NCI-H446 (cell line): ENCODE measurements at places on chromosomes 6 and 20.

DNA sequence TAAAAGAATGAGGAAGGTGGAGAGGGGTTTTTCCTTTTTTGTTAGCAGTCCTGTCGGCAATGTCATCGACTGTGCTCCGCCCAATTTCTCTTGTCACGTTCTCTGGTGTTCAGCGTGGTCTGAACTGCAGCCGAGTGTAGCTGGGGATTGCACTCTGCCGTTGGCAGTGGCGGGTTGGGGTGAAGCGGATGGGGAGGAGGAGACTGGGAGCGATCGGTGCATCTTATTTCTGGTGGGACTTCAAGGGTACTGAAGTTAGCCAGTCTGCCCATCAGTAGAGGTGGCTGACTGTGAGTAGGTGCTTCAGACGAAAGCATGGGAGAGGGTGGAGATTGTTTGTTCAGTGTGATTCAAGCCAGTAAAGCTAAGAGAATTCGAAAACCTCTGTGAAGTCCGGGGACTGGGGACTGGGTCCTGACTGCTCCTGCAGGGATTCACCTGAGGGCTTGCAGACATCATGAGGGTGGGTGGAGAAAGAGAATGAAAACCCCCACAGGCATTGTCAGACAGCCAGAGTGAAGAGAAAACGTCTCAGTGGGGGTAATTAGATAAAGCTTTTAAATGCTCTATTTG lies 5.1 kb downstream of the RREB1 start:
- no peak for DNase-seq

DNA sequence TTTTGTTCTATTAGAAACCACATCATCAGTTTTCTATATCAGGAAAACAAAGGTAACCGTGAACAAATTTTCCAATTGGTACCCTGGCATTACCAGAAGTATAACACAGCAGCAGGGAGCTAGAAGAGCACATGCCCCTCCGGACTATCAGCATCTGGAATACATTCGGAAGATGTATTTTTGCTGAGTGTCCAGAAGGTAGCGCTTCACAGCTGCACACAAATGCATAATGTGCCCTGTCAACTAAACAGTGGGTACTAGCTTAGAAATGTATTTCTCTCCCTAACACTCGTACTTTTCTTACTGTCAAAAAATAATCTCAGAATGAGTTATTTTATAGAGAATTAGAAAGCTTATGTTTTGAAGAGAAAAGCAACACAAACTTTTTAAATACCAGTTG lies 77.6 kb downstream of the HUS1B start:
- no peak for DNase-seq

GRCh38 chr6:39085129-39085797 lies 29.7 kb downstream of the SAYSD1 start:
- no peak for DNase-seq

- DNase-seq = no peak
Measured at GRCh38 chr6:127198549-127198948, 68.1 kb upstream of the RNF146 start.

DNA sequence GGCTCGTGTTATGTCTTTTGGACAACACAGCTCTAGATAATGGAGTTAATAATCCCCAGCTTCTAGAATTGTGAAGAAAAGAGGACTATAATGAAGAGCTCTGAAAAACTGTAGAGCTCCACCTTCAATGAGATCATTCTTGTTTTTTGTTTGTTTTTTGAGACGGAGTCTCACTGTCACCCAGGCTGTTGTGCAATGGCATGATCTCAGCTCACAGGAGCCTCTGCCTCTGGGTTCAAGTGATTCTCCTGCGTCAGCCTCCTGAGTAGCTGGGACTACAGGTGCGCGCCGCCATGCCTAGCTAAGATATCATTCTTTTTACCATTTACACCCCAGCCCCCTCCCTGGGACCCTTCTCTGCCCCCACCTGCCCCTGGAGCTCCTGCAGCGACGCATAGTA lies 36.6 kb downstream of the ERGIC3 start:
- no peak for DNase-seq

GRCh38 chr6:51303338-51303737 lies 484.7 kb downstream of the TFAP2B start:
- DNase-seq = no peak

DNA sequence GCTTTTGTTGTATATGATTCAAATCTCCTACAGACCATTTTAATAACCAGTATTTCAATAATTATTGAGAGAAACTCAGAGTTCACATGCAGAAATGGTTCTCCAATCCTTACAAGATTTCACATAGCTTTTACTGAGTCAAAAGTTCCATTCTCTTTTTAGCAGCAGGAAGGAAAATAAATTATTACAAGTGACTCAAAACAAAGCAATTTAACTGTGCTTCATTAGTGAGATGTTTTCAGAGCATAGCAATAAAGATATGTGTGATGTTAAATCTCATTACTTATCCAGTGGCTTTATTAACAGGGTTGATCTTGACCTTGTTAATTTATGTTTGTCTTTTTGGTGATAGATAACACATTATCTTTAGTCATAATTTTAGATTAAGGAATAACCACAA lies 22.0 kb downstream of the KIF13A start:
- no peak for DNase-seq

DNA sequence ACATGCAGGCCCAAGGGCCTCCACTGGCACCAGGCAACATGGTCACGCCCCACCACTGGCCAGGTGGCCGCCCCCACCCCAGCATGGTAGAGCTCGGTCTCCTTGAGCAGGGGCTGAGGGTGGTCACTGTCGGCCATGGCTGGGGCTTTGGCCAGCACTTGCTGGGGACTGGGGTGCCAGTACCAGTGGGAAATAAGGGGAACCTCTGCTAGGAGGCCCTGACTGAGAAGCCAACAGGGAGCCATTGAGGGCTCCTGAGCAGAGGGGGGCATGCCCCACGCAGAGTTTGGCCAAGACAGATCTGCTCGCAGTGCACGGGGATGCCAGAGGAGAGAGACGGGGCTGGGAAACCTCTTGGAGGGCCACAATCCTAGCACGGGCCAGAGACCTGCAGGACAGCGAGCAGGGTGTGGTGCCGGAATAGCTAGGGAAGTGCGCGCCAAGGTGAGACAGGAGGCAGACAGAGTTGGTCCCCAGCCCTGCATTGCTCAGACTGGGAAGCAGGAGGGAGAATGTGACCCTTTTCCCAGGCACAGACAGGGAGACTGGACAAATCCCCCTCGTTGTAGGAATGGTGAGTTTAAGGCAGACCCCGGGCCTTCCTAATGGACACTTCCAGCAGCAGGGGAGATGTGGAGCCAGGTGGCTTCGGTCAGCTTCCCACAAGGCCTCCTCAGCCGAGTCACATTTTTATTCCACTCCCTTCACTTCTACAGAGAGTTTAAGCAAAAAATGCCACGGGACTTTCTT lies 179.0 kb upstream of the CST7 start:
- no peak for DNase-seq

GRCh38 chr6:98831959-98832283 lies 2.5 kb upstream of the POU3F2 start:
- no peak for DNase-seq

DNA sequence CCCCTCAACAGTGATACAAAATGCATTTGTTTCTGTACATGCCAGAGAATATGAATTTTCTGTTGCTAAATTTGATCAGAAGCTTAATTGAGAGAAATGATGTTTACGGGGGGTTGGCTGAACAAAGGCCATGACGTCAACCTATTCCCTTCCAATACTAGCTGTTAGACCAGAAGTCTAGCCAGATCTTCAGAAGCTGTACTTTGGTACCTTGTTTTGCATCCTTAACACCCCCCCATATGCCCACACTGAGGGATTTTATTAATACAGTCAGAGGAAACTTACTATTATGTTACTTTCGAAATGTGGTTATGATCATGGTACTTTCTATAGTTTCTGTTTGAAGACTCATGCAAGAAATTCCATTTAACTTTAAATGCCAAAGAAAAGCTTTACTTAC lies 3.1 kb downstream of the NCOA7 start:
- no peak for DNase-seq

GRCh38 chr6:166767230-166767629 lies 140.2 kb upstream of the RPS6KA2 start:
- DNase-seq = no peak

- no peak for DNase-seq
Measured at GRCh38 chr6:15087186-15087589, 158.7 kb upstream of the JARID2 start.

DNA sequence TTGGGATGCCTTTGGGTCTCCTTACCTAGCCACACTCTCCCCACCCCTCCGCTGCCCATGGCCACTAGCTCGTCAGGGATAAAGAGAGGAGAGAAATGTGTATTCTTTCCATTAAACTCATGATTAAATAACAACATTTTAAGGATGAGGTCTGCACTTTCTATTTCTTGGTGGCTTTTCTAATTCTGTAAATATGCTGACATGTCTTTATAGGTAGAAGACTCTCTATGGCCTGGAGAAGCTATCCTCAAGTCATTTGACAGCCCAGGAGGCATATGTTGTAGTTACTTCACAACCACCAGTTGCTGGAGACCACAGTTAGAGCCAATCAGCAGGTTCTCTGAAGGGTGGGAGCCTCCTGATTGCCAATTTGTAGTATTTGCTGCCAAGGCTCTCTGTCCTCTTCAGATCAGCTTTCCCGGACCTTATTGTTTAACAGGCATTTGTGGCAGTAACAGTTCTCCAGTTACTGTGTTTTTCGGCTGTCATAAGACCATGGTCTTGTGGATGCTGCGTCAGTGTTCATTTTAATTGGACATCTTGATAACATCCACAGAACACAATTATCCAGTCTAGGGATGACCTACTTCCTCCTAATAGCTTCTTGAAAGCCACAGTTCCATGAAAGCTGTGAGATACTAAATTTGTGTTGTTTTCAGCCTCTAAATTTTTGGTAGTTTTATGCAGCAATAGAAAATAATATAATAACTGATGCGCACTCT lies 205.0 kb upstream of the KCNQ5 start:
- peak; percentile 64 for DNase-seq

DNA sequence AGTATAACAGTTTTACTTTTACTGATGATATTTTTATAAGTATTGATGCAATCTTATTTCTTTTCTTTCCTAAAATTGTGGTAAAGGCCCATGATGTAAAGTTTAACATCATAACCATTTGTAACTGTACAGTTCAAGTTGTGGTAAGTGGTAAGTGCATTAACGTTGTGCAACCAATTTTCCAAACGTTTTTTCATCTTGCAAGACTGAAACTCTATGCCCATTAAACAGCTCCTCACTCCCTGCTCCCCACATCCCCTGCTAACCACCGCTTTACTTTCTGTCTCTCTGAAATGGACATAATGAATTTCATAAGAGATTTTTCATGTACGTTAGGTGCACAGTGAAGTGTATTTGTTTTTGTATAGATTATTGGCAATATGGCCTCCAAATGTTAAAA lies 106.0 kb downstream of the PACRG start:
- no peak for DNase-seq
